Fibroblast of the aortic adventitia (primary cell): ENCODE measurements at places on chromosomes 3 and 15.

DNA sequence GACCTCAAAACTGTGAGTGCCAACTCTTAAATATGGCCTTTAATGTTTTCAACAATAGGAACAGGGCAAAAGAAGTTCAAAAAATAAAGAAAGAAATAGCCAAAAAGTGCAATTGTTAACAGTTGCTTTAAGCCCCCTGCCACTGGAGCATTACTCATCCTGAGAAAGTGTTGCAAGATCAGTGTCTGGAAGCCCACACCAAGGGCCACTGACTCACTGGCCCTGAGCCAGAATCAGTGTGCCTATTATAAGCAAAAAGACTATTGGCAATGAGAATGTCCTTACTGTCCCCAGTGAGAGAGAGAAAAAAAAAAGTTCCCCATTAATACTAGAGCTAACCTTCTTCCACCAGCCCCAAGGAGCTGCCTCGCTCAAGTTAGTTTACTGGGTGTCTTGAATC lies 480.1 kb upstream of the ZNF385D start:
- no peak for DNase-seq

DNA sequence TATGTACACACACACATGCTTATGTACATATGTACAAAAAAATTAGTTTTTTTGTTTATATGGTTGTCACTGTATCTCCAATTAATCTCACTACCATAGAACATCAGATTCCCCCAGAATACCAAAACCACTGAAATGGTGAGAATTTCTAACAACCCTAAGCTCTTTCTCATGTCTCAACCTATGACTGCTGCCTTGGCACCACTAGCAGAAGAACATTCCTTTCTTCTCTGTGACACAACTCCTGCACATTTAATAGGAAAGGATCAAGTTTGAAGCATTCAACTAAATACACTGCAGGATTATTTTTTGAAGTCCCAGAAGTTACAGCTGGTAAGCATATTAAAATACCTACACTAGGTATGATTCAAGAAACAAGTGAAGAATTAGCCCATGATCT lies 109.6 kb downstream of the FAM174B start:
- no peak for DNase-seq

GRCh38 chr3:127694467-127695215 lies 21.9 kb downstream of the ABTB1 start:
- DNase-seq = no peak

GRCh38 chr3:98772022-98772421 lies 8.9 kb downstream of the ST3GAL6 start:
- no peak for DNase-seq

DNA sequence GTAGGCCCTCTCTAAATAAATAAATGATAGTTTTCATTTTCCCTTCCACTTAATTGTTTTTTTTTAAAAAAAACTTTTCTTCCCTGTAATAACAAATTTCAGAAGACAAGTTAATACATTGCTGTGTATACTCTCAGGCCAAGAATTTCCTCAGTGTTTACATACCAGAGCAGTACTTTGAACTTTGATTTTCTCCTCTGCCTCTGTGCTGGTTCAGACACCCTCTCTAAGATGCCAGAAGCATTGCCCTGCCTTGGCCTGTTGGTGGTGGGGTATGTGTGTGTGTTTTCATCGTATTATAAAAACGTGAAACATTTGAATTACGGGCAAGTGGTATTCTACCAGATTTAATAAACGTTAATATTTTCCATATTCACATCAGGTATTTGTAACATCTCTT lies 70.1 kb downstream of the SMAD3 start:
- peak; percentile 86 for DNase-seq

- DNase-seq = no peak
Measured at GRCh38 chr3:115533218-115533617, 90.1 kb upstream of the GAP43 start.

DNA sequence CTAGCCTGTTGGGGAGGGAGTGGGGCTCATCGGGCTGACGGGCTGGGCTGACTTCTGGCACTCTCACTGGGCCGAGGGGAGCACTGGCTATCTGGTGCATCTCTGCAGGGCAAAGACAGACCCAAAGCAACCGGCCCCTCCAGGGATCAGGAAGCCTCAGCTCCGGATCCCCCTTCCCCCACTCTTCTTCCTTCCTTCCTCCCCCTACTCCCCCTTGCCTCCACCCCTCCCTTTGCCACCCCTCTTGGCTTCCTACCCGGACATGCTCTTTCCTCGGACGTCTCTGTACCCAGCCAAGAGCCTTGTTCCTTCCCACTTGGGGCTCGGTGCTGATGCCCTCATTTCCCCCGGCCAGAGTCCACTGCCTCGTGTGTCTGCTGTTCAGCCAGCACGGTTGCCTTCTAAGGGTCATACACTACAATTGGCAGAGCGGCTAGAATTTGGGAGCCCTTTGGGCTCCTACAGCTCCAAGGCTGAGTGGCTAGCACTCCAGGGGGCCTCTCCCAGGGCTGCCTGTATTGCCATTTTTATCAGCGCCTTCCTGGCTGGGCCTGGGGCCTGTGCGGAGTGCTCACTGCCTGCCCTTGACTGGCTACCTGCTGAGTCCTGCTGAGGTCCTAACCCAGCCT lies 10.9 kb downstream of the SEMA3F start:
- peak; percentile 60 for DNase-seq

DNA sequence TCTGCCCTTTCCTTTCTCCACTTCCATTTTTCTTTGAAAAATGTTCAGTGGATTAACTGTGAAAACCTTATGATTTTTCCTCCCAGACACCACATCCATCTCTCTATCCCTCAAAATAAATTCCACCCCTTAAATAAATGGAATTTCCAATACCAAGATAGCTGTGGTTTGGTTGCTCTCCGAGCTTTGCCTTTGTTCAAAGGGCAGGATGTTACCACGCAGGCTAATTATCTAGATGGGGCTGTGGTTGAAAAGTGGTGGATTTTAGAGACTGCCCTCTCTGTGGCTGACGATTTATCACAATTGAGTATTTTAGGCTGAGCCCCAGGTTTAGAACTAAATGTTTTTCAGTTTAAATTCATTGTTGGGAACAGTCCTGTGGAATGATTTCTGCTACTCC lies 36.9 kb upstream of the CMSS1 start:
- DNase-seq = no peak

DNA sequence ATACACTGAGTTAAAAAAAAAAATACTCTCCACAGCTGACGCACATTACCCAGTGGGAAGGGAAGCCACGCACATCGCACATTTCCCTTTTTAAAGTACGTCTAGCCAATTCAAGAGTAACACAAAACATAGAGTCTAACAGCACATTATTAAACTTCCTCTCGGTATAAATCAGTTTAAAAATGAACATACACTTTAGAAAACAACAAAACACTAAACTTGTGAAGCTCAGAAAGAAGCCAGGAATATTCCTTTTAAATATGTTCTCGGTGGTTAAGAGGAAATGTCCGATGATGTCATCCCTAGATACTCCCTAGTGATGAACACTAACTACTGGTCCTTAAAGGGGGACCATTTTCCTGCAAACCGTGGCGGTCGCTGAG lies 721 bp downstream of the MYEF2 start:
- DNase-seq = peak; percentile 42

DNA sequence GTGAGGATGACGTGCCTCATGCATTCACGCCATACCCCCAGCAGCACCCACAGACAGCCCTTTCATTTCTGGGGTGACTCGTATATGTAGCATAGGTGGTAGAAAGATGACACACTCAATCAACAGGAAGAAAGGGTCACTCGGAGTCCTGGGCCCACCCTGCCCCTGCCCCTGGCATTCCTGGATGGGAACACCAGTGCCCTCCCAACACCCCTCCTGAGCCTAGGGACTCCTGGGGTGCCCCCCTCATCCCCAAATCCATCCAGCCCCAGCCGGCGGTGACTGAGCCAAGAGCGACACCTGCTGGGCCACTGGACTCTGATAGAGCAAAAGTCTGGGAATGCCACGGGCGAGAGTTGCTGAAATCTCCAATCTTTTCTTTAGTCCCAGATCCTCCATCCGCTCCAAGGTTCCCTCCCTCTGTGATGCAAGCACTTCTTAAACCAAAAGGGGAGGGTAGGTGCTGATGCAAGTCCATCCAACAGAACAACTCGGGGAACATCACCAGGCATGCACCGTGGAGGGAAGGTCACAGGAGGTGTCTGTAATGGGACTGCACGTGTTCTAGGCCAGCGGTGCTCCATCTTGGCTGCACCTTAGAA lies 31.1 kb downstream of the ACAN start:
- DNase-seq = peak; percentile 74

DNA sequence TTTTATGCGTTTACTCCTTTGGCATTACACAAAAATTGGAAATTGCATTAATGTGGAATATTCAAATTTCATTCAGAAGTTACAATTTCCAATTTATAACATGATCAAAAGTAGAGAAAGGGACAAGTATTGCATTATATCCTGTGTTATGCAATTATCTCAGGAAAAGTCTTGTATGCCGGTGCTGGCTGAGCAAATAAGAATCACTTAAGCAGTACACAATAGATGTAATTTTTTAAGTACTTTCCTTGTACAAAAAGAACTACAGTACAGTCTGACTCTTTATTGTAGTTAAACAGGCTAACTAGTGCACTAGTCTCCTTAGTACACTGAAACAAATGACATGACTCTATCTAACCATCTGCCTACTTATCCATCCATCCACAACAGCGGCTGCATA lies 493.2 kb upstream of the KCNMB2 start:
- no peak for DNase-seq

DNA sequence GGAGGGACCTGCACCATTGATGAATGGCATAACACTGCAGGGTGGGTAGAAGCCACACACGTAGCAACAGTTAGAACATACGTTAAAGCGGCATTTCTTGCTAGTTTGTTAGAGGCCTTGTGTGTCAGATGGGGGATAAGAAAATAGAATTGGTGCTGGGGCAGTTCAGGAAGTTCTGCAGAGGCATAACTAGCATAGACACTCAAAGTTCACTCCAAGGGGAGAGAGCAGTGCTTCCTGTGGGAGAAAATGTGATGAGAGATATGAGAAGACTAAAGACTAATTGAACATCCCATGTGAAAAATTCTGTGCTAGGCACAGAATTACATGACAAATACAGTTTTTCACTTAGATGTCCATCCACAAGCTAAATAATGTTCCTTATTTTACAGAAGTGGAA lies 327.1 kb downstream of the ZNF621 start:
- DNase-seq = no peak
